Activated CD4-positive, alpha-beta T cell treated with anti-CD3 and anti-CD28 coated beads for 24 hours (primary cell): ENCODE measurements at places on chromosomes 7 and 10.

DNA sequence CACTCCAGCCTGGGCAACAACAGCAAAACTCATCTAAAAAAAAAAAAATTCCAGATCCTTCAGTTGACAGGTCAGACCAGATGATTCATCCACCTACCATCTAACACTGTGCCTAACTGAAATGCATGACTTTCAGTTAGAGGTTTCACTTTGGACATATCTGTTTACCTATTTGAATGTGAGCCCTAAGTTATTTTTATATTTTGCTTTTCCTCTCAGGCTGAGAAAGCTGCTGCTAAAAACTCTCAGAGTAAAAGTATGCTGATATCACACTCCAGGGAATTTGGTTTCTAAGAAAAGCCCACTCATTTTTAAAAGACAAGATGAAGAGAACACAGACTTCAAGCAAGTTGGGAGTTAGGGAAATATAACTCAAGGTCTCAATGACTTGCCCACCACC, 126.0 kb downstream of the SGMS1 start:
- DNase-seq = no peak

DNA sequence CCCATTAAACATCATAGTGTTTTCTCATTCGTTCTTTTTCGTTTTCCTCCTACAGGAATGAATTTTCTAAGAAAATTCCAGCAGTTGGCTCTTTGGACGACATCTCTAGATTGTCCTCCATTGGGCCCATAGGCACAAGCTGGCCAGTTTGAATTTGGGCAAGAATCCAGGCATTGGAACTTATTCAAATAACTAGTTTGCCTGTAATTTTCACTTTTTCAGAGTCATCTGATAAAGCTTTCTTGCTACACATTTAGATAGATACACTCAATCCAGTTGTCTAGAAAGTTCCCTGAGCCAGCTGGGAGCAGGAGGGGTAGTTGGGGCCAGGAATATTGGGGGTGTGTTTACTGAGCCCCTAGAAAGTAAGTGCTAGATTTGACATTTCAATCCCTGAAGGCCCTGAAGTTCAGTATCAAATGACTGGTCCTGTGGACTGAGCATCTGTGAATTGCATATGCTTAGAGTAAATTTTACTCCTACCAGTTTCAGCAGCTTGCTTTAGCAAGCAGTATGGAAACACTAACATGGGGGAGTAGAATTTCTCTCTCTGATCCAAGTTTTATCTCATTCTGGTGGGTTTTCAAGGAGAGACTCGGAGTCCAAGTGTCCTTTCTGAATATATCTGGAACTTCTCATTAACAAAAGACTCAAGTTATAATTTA, 5.2 kb downstream of the EGFR start:
- no peak for DNase-seq

DNA sequence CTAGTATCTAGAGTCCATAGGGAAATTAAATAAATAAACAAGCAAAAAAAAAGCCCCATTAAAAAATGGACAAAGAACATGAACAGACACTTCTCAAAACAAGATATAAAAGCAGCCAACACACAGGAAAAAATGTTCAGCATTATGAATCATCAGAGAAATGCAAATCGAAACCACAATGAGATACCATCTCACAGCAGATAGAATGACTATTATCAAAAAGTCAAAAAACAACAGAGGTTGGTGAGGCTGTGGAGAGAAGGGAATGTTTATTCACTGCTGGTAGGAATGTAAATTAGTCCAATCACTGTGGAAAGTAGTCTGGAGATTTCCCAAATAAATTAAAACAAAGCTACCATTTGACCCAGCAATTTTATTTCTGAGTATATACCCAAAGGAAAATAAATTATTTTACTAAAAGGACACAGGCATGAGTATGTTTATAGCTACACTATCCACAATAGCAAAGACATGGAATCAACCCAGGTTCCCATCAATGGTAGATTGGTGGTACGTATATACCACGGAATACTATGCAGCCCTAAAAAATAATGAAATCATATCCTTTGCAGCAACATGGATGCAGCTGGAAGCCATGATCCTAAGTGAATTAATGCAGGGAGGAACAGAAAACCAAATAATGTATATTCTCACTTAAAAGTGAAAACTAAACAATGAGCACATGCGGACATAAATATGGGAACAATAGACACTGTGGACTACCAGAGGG, 366.5 kb upstream of the SEMA3C start:
- no peak for DNase-seq

DNA sequence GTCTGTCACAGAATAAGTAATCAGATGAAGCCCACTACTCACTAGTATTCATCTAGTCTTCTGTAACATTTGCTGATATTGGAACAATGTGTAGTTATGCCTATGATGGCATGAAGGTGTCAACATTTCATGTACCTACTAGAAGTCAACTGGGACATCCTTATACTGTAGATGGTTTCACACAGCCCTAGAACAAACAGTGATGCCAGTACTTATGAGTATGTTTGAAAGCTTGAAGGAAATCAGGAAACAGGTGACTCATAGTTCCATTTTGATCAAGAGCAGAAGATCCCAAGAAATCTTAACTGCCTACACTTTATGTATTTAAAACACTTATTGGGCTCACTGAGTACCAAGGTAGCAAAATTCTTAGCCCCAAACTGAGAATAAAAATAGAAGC, 1519.6 kb downstream of the REEP3 start:
- DNase-seq = no peak

DNA sequence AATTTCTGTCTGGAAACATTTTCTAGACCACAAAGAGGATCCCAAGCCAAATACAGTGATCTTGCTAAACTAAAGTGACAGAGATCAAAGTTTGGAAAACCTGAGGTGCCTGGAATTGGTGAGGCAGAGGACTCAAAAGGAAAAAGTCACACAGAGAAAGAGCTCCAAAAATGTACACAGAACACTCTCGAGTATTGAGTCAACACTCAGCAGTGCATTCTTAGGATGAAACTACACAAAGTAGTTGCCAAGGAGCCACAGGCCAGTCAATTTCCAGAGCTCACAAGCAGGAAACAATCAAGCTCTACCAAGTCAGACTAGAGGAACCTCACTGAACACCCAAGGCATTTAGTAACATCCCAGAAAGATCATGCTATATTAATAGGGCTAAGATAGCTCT, 61.3 kb downstream of the MICU1 start:
- no peak for DNase-seq

DNA sequence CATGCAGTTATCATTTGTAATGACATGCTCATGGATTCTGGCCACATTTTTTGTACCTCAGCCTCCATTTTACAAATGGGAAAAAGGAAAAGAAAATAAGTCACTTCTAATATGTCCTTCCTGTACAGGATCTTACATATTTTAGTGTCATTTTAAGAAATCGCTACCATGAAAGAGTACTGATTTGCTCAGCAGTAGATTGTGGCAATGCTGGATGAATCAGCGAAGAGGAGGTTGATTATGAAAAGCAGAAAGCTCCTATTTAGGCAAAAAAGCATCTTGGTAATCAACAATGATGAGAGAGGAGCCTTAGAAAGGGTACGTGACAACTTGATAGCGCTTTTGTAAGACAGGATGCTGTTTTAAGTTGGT, 522.9 kb downstream of the PARD3 start:
- DNase-seq = no peak

- DNase-seq = no peak
These were observed 9.2 kb downstream of the SSC4D start for GRCh38 chr7:76400248-76400647.

GRCh38 chr7:106591146-106591545, 69.8 kb downstream of the CCDC71L start:
- no peak for DNase-seq

GRCh38 chr7:73995330-73995729, 32.6 kb upstream of the ELN start:
- no peak for DNase-seq

DNA sequence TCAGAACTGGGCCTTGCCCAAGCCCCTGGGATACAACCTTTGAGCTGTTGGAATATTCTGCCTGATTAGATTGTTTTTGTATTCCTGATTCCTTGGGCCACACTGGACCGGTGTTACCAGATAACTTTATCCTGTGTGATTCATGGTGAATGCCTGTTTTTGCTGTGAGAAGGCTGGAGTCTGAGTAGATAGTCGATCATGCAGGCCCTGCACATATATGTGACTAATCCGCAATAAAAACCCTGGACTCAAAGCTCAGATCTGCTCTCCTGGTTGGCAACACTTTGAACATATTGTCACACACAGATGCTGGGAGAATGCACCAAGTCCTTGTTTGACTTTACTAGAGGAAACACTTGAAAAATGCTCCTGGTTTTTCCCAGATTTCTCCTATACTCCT, 183.9 kb upstream of the MBL2 start:
- no peak for DNase-seq

- no peak for DNase-seq
These were observed 31.0 kb downstream of the GRM8 start for GRCh38 chr7:127221731-127222130.

DNA sequence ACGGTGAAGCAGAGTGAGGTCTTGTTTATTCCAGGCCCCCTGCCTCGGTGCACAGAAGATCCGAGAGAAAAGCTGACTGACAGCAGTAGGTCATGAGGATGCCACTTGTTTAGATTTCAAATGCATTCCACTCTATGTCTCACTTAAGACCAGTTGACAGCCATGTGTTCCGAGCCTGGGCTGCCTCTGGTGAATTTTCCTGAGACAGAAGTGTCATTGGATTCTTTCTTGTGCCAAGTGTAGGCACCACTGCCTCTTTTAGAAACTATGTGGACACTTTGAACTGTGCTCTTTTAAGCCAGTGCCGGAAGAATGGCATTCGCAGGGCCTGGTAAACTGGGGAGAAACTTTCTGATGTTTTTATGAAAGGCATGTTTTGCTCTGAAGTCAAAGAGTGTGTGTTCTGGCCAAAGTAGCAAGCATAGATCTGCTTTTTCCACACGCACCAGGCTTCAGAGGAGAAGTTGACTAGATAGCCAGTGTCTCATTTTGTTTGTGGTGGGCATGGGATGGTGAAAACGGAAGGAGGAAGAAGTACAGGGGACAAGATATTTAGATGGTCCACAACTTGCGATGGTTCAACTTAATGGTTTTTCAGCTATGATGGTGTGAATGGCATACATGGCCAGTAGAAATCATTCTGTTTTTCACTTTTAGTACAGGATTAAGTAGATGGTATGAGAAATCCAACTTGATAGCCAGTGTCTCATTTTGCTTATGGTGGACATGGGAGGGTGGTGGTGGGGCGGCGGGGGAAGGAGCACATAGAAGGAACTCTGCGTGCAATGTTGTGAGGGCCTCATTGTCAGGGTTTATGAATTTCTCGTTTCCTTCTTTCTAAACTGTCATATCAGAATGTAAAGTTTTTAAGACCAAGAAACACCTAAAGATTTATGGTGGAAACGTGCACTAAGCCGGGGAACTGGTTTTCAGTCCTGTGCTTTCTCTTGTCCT, 41.5 kb downstream of the CYP17A1 start:
- no peak for DNase-seq

DNA sequence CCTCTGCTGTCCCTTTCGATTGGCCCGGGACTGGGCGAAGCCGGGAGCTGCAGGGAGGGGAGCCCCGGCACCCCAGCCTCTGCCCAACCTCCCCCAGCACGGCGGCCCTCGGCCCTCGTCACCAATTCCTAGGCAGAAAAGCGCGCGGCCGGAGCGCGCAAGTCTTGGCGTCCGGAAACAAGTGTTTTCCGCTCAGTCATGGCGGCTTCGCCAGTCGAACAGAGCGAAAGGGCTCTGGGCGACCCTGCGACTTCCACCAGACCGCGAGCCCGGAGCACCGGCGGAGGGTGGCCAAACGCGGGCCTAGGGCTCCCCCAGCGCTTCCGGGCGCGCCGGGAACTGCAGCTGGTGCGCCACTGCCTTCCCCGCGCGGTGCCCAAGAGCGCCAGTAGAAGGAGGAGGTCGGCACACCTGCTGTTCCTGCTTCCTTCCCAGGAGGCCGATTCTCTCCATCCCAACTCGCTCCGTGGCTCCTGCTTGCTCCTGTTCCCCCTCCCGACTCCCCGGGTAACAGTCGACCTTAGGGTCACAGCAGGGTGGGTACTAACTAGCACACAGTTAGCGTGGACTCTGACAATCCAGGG, 729.9 kb downstream of the ZWINT start:
- no peak for DNase-seq

DNA sequence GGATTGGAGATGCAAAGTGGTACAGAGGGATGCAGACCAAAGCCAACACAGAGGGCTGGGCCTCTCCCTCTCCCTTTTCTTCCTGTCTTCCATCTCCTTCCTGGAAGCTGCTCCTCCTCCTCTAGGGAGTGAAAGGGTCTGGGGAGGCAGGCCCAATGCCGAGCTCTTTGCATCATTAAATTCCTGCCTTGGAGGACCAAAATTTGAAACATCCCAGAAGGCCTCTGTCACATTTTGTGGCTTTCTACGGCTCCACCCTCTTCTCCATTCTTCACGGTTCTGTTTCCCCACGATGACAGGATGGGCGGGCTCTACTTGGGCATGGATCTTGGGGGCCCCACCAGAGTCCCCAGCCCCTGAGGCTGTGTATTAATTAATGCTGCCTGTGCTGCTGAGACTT, 76.4 kb downstream of the NEURL1 start:
- DNase-seq = no peak

GRCh38 chr10:14389981-14390590, 59.4 kb upstream of the FRMD4A start:
- DNase-seq = no peak

- no peak for DNase-seq
These were observed 344.4 kb downstream of the TCERG1L start for GRCh38 chr10:130967161-130967560.

DNA sequence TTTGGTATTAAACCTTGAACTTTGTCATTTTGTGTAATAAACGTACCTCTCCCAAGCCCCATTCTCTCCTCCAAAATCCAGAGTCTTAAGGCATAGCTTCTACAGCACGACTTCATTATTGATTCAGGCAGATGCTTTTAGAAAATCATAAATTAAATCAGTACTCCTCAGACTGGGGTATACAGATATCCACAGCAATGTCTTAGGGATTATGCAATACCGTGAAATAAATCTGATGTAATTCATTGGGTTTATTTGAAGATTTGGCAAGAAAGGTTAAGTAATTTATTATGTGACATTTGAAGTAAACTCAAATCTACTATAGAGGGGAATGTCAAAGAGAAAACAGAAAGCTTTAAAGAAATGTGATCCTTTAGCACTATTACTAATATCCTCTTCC, 246.1 kb upstream of the PLXDC2 start:
- DNase-seq = no peak

- DNase-seq = no peak
These were observed 42.5 kb downstream of the PPP1R3C start for GRCh38 chr10:91590142-91590903.

DNA sequence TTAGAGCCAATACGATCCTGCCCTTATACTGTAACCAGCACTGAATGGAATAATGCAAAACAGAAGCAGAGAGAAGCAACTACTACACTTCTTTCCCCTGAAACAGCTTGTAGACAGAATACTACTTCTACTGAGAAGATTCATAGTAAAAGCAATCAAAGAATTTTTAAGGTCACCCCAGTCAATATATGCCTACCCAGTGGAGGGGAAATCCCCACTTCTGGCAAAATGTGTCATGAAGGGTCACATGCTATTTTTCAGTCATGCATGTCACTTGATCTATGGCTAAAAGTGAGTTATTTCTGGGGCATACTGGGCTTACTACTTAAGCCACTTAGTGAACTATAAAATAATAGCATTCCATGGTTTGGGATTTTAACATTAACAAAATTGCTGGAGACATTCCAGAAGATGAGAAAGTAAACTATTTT, 25.6 kb downstream of the IRF5 start:
- DNase-seq = no peak

GRCh38 chr7:32489788-32490126, 423 bp downstream of the LSM5 start:
- DNase-seq = no peak
